Spleen (tissue), 13 donors: ENCODE measurements at places on chromosomes 5 and 9. TPM values are rescaled to one million over a fixed set of nuclear protein-coding genes. Genes with fewer than 3 reads are reported as not detected.
A peak's percentile ranks its signal among the peaks of the same experiment; 100 is the strongest.

DNA sequence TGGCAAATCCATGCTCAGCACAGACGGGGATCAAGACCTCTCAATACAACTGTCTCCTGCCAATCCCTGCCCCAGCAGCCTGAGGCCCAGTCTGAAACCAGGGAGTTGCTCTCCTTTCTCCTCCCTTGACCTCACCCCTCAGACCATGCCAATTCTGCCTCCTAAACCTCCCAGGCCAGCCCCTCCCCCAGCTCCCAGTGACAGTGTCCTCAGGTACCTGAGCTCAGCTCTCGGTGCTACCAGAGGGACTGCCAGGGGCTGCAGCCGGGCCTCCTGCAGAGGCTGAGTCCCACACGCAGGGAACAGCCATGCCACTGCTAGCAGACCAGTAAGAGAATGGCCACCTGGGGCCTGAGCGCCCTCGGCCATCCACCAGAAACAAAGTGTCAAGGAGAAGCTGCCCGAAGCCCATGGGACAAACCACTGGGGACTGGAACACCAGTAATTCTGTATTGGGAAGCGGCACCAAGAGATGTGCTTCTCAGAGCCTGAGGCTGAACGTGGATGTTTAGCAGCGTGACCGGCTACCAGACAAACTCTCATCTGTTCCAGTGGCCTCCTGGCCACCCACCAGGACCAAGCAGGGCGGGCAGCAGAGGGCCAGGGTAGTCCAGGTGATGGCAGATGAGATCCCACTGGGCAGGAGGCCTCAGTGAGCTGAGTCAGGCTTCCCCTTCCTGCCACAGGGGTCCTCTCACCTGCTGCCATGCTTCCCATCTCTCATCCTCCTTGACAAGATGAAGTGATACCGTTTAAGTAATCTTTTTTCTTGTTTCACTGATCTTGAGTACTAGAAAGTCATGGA lies 557 bp upstream of the IL3 start:
- DNase-seq, result peak; percentile 63

GRCh38 chr9:87716141-87716540 lies 9.8 kb upstream of the CTSL start:
- no peak for DNase-seq

DNA sequence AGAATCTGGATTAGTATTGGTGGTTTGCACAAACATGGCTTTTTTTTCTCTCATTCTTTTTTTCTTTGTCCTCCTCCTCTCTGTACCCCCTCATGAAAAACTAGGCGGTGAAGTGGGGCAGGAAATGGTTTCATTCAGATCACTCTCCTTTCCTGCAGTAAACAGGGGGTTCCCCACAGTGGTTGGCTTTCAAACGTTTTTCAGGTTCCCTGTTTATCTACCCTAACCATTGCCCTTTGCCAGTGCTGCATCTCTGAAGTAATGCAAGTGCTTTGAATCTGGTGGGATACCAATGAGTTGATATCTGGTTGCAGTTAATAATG lies 29.8 kb downstream of the NR4A3 start:
- no peak for DNase-seq

GRCh38 chr5:149356391-149356790 lies 1.5 kb upstream of the PCYOX1L start:
- DNase-seq, result no peak

- DNase-seq, result no peak
Measured at GRCh38 chr5:36135988-36136387, 15.7 kb downstream of the LMBRD2 start.

DNA sequence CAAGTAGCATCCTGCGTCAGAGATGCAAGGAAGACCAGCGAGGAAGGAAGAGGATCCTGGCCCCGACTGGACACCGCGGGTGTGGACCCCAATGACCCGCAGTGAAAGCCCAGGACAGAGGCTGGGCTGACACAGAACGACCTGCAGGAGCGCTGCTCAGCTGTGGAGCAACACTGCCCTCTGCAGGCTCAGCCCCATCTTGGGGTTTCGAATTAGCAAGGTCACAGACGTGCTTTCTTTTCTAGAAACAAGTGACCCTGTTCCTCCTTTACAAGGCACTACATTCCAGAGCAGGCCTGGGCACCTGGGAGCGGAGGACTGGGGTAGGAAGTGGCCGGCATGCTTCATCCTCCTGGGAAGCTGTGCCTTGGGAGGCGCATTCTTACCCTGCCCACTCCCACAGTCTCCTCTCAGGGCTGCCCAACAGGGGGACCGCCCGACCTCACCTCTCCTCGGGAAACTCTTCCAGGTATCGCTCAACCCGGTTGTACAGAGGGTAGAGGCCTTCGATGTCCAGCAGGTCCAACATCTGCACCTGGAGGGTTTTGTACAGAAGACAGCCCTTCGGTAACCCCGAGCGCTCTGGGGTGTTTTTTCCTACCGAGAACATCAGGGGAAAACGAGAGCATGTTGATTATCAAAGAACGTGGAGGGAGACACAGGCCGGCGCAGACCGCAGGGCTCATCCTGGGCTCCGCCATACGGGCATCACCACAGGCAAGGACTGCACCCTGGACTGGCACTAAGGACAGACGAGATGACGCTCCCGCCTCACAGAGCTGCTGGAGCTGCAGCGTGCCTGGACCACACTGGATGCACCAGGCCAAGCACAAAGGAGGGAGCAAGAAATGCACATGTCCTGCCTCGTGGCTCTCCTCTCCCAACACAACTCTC lies 35.0 kb downstream of the IPPK start:
- DNase-seq, result peak; percentile 87

The CAMLG gene
- total RNA-seq, result 22.0 TPM

The CSF1R gene
- total RNA-seq, result 295 TPM

The FOXD4L3 gene
- total RNA-seq, result 0.39 TPM

The GADD45G gene
- 2.4 TPM for total RNA-seq
